ENCODE measurements at places on chromosomes 5 and 9. TPM values are rescaled to one million over a fixed set of nuclear protein-coding genes. Genes with fewer than 3 reads are reported as not detected.
A peak's percentile ranks its signal among the peaks of the same experiment; 100 is the strongest.

DNA sequence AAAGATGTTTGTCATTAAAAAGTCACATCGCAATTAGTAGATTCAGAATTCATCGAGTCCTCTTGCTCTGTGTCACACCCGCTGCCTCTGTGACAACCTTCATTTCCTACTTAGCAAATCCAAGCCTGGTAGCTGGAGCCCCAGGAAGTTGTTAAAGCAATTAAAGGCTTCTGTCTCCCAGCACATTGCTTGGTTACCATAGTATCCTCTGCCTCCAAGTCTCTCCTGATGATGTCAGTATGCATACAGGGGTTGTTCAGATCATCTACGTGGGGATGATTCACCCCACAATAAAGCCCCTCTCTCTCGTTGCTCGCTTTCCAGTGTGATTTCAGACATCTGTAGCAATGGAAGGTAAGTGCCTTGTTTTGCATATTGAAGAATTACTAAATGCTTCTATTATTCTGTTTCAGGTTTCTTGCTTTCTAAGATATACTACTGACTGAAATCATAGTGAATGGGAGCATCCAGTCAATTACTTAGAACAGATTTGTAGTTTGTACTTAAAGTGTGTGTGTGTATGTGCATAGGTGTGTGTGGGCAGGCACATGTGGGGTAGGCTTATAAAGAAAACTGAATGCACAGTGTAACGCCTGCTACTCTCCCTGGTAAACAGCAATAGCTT is 52.9 kb downstream of the PAM start:
- peak; percentile 18 for DNase-seq

DNA sequence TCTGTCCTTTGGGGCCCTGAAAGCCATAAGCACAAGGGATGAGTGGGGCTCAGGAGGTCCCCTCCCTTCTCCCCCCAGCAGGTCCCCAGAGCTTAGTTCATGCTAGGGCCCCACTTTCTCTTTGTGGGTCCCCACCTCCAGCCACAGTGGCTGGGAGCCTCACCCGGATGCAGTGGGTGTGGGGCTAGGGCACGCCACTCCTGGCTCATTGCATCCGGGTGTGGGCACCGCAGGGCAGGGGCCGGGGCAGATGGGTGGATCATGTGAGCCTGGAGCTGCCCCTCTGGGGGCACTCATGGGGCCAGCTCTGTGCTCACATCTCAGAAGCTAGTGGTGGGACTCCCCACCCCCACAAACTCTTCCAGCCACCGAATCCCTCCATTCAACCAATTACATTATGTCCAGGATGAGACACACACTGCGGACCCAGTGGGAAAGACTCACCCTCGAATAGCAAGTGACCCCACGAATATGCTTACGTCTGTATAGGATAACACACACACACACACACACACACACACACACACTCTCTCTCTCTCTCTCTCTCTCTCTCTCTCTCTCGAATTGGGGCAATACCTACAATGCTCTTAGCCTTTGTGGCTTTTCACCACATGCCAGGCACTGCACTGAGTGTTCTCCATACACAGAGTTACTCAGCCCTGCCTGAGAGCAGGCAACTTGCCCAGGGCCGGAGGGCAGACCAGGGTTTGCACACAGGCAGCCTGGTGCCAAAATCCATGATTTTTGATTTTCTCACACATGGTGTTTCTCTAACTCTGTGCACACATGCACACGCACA is 16.8 kb upstream of the PHYKPL start:
- DNase-seq = peak; percentile 95

DNA sequence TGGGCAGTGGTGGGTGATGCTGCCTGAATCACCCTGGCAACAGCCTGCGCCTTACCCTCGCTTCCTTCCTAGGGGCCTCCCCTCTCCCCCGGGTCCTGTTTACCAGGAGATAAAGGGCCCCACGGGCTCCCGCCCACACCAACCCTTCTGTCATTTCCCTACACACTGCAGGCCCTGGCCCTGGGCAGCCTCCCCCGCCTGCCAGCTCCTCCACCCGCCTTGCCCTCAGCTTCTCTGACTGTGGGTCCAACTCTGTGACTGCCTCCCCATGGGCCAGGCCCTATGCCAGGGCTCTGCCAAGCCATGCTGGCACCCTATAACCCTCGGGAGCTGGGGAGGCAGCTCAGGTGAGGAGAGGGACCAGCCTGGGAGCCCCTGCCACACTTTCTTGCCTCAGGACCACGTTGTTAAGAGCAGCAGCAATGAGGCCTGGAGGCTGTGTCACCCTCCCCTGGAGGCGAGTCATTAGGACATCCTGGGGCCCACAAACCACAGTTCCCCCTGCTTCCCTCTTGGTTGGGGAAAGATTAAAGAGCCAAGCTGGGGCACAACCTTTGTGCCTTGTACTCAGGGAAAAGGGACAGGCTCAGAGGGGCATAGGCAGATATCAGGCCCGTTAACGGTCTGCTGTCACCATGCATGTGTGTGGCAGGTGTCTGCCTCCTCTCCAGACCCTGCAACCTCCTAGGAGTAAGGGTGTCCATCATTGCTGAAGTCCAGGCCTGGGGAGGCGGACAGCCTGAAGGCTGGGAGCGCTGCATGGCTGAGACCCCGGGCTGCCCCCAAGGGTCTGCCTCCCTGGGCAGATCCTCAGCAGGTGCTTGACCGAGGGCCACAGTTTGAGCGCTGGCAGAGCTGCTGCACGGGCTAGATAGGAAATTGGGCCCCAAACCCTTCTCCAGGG is 2.8 kb downstream of the MGAT4B start:
- no peak for DNase-seq

- DNase-seq = no peak
Measured at GRCh38 chr9:102769307-102769706, 225.8 kb upstream of the CYLC2 start.

GRCh38 chr9:132192728-132193127 is 30.9 kb downstream of the NTNG2 start:
- no peak for DNase-seq

GRCh38 chr9:86043586-86043985 is 55.8 kb downstream of the GOLM1 start:
- DNase-seq = no peak

DNA sequence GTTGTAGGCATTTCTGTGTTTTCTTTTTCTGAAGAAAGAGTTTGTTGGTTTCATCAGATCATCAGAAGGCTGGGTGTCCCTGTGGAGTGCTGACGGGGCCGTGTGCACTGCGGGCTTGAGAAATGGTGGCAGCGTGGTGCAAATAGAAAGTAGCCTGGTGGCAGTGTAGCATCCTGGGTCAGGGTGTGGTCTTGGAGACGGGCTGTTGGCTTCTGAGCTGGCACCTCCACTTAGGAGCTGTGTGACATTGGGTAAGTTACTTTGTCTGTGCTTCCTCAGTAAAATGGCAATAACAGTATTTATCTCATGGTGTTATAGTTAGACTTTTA is 10.0 kb upstream of the NDST1 start:
- no peak for DNase-seq

DNA sequence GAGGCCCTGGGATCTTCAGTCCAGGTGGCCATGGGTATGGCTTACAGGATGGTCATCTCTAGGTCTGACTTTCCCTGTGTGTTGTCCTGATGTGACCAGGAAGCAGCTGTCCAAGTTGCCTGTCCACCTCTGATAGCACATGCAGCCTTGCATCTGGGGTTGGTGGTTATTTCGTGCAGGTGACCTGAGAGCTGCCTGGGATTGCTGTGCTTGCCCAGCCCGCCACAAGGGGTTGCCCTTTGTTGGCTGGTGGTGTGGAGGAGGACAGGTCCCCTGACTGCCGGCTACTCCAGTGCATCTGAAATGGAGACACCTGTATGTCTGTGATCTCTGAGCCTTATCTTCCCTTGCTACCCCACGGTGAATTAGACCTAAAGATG is 212.6 kb downstream of the ARHGAP26 start:
- DNase-seq = no peak

DNA sequence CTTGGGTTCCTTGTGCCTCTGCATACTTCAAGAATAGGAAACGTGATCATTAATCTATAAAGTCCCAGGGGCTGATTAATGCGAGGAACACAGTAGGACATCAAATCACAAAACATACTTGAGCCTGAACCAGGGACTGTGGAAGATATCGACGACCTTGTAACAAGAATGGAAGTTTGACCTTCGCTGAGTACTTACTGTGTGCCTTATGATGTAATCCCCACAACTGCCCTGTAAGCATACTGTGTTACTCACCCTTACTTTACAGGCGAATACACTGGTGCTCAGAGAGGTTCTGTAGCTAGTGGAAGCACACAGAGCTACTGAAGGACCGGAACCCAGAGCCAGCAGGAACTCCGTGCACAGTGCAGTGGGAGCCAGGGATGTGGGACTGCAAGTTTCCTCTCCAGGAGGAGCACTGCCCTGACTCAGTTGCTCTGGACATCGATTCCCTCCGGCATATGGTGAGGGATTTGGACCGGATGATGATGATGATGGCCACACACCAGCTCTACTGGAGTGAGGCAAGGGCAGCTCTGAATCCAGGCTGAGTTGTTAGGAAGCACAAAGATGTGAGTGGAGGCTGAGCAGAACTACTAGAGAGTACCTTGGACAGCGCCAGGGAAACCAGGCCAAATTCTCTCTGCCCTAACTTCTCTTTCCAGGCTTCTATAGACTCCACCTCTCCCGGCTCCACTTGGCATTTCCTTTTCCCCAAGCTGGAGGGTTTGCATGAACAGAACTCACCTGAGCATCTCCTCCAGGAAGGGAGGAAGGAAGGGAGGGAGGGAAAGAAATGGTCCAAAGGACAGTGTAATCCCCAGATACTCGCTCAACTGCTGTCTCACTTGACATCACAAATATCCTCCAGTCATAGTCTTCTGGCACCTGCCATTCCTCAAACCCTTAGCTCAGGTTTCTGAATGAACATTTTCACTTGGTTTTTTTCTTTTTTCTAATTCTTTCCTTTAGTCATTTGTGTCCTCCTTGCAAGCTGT is 1.5 kb upstream of the GABBR2 start:
- DNase-seq = peak; percentile 36

GRCh38 chr9:134306636-134307600 is 19.3 kb upstream of the RXRA start:
- DNase-seq = no peak

DNA sequence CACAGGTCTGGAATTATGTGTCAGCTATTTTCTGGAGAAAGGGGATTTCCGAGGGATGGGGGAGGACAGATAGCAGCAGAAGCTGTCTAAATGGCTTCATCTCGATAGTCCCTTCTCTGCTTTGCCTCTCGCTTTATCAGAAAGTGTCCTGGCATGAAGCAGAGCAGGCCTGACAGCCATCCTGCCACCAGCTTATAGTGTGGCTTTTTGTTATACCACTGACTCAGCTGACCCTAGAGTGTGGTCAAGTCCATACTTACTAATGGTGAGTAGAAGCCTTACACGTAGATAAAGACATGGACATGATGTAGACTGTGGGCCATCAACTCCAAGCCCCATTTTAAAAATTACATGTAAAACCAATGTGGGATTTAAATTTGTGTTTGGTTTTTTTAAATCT is 50.0 kb downstream of the RCL1 start:
- DNase-seq = no peak

- DNase-seq = peak; percentile 93
Measured at GRCh38 chr5:127785098-127785927, 82.1 kb downstream of the CCDC192 start.

DNA sequence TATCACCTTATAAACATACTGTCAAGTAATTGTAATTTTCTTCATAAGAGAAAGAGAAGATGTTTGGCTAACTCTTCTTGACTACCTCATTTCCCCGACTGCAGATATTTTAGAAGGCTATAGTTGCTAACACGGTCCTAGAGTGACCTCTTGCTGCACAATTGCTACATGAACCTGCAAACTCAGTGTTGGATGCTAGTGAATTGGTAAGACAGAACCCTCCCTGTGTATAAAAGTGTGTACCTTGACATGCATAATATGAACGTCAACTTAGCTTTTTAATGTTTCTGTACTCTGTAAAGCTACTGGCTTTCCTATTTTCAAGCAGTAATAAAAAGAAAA is 46.7 kb upstream of the CER1 start:
- peak; percentile 20 for DNase-seq

GRCh38 chr5:8500426-8500825 is 631.5 kb downstream of the MTRR start:
- no peak for DNase-seq

- no peak for DNase-seq
Measured at GRCh38 chr5:170501931-170502330, 1.9 kb upstream of the KCNIP1 start.

DNA sequence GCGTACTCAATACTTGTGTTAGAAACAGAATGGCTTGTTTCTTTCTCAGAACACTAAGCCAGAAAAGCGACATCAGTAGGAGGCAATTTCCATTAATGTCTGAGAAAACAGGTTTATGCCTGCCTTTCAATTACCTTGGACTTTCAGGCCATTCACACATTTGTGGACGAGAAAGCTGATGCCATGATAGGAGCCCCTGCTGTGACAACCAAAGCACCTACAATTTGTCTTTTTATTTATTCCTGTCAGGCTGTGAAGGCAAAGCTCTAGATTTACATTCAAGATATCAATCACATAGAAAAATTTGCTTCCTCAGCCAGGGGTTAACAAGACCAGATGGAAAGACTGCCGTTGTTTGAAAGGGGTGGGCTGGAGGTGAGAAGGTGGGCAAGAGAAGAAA is 76.2 kb downstream of the C7 start:
- DNase-seq = no peak

GRCh38 chr5:98031926-98032325 is 741.5 kb upstream of the RGMB start:
- DNase-seq = no peak

- DNase-seq = peak; percentile 33
Measured at GRCh38 chr9:97046228-97046627, 7.3 kb upstream of the CTSV start.

DNA sequence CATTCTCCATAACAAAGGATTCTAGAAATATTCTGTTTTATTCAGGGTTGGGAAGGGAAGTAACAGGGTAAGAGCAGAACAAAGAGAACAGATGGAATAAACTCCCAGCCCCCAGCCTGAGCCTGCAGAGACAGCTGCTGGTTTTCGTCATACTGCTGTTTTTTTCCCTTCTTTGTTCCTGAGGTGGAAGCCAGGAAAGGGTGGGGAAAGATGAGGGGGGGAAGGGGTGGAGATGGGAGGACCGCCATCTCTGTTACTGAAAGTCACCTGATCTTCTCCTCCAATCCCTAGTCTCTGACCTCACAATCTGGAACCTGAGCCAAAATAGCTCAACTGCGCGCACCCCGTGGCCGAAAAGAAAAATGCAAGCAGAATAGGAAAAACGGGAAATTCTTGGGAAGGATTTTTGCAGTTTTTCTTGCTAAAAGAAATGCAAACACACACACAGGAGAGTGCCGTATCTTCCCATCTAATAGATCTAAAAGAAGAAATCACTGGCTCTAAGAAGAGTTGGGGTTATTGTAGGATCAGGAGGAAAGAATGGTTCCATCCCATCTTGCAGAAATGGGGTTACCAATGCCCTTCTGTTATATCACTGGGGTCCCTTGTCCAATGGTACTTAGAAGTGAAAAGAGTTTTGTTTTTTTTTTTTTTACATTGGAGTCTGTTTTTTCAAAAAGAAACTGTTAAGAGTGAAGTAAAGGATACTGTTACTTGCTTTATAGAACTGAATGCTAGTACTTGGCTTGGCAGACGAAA is 57.9 kb downstream of the DIAPH1 start:
- peak; percentile 97 for DNase-seq

Gene GABRA1
- total RNA-seq = 2.4 TPM

Gene OR13D1
- not detected for total RNA-seq

Gene PRDM9
- 0.02 TPM for total RNA-seq

Gene OR1Q1
- total RNA-seq = not detected

Gene ABO
- not detected for total RNA-seq

Gene SHISAL2B
- total RNA-seq = not detected

Gene CCDC180
- total RNA-seq = 0.14 TPM

Gene THBS4
- total RNA-seq = 0.43 TPM

Gene WDR36
- 44.5 TPM for total RNA-seq

Gene PRR16
- total RNA-seq = 4.5 TPM

Gene FYB1
- 0.04 TPM for total RNA-seq

Gene SAXO1
- total RNA-seq = under 0.01 TPM

Data from H4 (cell line).